Natural killer cell (primary cell): ENCODE measurements at places on chromosomes 6 and 20. TPM values are rescaled to one million over a fixed set of nuclear protein-coding genes. Genes with fewer than 3 reads are reported as not detected.

VSTM2L gene
- 0.18 TPM for total RNA-seq

ADTRP gene
- 1.1 TPM for total RNA-seq

DNA sequence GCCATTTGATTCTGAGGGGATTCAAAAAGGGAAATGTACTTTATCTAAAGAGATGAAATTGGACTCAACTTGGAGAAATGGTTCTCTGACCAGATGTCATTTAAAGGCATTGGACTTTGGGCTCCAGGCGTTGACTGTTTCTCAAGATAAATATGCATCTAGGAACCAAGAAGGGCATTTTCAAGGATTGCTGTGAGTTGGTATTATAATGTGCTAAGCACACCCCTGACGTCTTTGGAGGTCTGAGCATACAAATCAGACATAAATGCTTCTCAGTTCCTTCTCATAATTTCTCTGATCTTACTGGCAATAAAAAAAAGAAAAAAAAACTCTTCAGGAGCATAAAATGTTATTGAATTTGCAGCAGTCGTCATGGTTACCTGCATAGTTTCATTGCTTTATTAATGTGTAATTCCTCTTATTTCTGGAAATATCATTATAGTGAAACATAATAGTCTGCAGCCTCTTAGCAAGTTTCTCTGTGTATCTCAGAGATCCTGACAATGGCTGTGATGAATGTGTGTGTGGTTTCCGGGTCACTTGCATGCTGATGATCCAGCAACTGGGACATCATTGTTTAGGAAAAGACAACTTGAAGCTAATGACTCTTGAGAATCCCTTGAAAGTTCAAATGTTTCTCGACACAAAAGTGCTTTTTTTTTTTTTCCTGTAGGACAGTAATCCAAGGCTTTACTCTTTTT lies 136.0 kb downstream of the AIG1 start:
- DNase-seq: no peak
- no peaks in the 10 kb centered on the region for H3K27me3 ChIP-seq
- no peaks in the 10 kb centered on the region for H3K4me1 ChIP-seq
- H3K36me3 ChIP-seq: no peaks in the 10 kb centered on the region

ADGRF1 gene
- not detected for total RNA-seq

ME1 gene
- total RNA-seq: 0.14 TPM

- no peaks in the 10 kb centered on the region for H3K27me3 ChIP-seq
- H3K27ac ChIP-seq: no peak overlapping the region
Measured at GRCh38 chr20:44537993-44538392, 16.1 kb upstream of the SERINC3 start.

DNA sequence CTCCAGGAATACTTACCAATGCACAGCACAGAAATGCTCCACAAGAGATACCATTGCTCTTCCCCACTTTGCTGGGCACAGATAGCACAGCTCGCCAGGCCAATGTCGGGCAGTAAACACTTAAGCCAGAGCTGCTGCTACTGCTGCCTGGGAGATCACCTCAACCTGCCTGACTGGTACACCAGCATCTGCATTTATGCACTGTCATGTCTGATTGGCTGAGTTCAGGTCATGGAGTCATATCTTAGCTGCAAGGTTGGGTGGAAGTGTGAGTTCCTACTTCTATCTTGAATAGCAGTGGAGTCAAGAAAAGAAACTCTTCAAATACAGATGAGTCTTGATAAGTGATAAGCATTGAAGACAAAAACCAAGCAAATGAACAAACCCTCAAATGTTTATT lies 10.9 kb upstream of the ADGRF4 start:
- H3K4me1 ChIP-seq: no peaks in the 10 kb centered on the region
- no peak overlapping the region for H3K27ac ChIP-seq
- no peak overlapping the region for H3K4me3 ChIP-seq
- H3K36me3 ChIP-seq: no peaks in the 10 kb centered on the region
- H3K27me3 ChIP-seq: no peaks in the 10 kb centered on the region

DNA sequence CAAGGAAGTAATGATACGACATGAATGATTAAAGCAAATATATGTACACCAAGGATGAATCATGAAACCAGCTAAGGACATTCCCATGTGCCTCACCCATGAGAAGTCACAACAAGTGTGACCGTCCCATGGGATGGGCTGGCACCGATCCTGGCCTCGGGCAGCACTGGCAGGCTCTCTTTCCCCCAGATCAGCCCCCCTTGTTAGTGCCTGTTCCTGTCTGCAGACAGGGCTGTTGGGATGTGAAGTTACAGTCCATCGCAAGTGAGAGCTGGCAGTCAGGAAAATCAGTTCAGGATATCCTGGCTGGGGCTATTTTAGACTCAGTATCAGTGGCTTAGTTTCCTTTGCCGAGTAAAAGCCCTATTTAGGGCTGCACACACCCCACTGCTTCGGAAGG lies 129.2 kb upstream of the SNX9 start:
- no peaks in the 10 kb centered on the region for H3K4me1 ChIP-seq
- no peak for DNase-seq
- no peaks in the 10 kb centered on the region for H3K27me3 ChIP-seq
- H3K27ac ChIP-seq: no peak overlapping the region
- no peaks in the 10 kb centered on the region for H3K36me3 ChIP-seq

GRCh38 chr6:136963259-136963658 lies 41.2 kb downstream of the SLC35D3 start:
- no peak overlapping the region for H3K27ac ChIP-seq
- H3K36me3 ChIP-seq: no peaks in the 10 kb centered on the region
- no peak overlapping the region for H3K4me3 ChIP-seq
- peaks cover 4% of the 10 kb centered on the region for H3K4me1 ChIP-seq
- H3K27me3 ChIP-seq: peaks cover 11% of the 10 kb centered on the region

GRCh38 chr6:29071831-29072723 lies 15.0 kb downstream of the OR2B3 start:
- H3K4me3 ChIP-seq: no peak overlapping the region
- no peak overlapping the region for H3K27ac ChIP-seq
- H3K4me1 ChIP-seq: no peaks in the 10 kb centered on the region
- H3K36me3 ChIP-seq: no peaks in the 10 kb centered on the region

GRCh38 chr6:57102976-57103375 lies 13.0 kb downstream of the ZNF451 start:
- H3K4me3 ChIP-seq: no peak overlapping the region
- no peaks in the 10 kb centered on the region for H3K27me3 ChIP-seq
- H3K36me3 ChIP-seq: peaks cover 54% of the 10 kb centered on the region
- H3K27ac ChIP-seq: no peak overlapping the region
- no peak for DNase-seq

DNA sequence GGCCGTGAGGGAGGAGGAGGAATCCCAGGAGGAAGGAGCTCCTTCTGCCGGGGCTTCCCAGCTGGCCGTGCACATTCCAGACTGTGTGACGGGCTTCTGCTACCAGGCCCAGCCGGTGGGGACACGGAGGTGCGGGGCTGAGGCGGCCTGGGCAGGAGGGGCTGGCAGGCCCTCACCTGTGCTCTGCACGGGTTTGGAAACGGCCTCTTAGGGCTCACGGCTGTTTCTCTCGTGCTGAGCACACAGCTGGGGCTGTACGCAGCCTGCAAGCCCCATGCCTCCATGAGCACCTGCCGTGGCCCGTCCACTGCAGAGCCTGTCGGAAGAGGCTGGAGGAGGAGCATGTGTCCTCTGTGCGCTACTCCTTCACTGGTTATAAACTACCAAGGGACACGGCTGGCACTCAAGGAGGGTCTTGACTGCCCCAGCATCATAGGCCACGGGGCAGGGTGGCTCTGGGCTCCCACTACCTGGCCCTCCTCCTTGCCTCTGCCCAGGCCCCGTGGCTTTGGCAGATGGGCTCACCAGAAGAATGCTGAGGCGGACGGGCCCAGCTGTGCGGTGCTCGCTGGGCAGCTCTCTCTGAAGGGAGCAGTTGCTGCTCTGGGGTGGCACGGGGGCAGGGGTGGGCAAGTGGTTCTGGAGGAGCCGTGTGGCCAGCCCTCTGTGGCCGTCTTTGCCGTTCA lies 15.8 kb downstream of the NPEPL1 start:
- H3K27ac ChIP-seq: no peak overlapping the region
- H3K36me3 ChIP-seq: peaks cover 11% of the 10 kb centered on the region
- H3K27me3 ChIP-seq: no peaks in the 10 kb centered on the region
- no peak overlapping the region for H3K4me3 ChIP-seq

DNA sequence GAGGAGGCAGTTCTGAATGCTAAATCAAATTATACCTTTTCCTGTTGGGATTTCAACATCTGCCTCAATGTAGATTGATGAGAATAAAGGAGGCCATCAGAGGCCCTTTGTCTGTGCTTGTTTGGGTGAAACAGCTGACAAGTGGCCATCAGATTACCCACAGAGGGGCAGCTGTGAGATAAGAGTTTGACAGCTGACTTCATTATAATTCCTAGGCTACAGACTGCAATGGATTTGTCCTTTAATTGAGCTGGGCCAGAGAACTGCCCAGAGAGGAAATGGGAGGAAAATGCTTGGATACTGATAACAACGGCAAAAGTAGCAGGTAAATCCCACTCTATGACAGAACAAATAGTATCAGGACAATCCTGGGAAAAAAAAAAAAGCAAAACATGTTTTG lies 649.4 kb downstream of the HDGFL1 start:
- no peak overlapping the region for H3K4me3 ChIP-seq
- H3K36me3 ChIP-seq: no peaks in the 10 kb centered on the region
- H3K27me3 ChIP-seq: no peaks in the 10 kb centered on the region
- DNase-seq: no peak

GHRH gene
- not detected for total RNA-seq

MTFR2 gene
- total RNA-seq: 2.0 TPM

- no peak overlapping the region for H3K27ac ChIP-seq
- H3K36me3 ChIP-seq: no peaks in the 10 kb centered on the region
- H3K4me1 ChIP-seq: no peaks in the 10 kb centered on the region
Measured at GRCh38 chr6:6969761-6970223, 138.0 kb upstream of the RREB1 start.

DNA sequence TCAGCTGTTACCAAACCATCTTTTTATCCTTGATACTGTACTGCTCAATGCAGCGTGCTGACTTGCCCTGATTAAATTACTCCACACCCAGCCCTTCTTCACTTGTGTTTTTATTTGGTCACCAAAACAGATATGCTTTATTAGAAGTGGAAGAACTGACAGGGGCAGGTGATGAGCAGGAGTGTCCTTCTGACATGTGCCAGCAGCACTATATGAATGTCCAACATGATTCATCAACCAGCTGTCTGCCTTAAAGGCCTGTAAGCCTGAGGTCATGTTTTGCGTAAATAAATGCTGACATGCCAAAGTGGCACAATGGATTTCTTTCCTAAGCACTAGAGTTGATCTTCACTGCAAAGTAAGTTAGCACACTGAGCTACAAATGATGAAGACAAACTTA lies 15.4 kb downstream of the POPDC3 start:
- H3K4me1 ChIP-seq: no peaks in the 10 kb centered on the region
- H3K27ac ChIP-seq: no peak overlapping the region
- no peak for DNase-seq
- peaks cover 4% of the 10 kb centered on the region for H3K27me3 ChIP-seq
- no peak overlapping the region for H3K4me3 ChIP-seq
- no peaks in the 10 kb centered on the region for H3K36me3 ChIP-seq

- H3K27me3 ChIP-seq: peaks cover 2% of the 10 kb centered on the region
- no peak for DNase-seq
Measured at GRCh38 chr6:129342243-129342642, 367.7 kb downstream of the ARHGAP18 start.

DNA sequence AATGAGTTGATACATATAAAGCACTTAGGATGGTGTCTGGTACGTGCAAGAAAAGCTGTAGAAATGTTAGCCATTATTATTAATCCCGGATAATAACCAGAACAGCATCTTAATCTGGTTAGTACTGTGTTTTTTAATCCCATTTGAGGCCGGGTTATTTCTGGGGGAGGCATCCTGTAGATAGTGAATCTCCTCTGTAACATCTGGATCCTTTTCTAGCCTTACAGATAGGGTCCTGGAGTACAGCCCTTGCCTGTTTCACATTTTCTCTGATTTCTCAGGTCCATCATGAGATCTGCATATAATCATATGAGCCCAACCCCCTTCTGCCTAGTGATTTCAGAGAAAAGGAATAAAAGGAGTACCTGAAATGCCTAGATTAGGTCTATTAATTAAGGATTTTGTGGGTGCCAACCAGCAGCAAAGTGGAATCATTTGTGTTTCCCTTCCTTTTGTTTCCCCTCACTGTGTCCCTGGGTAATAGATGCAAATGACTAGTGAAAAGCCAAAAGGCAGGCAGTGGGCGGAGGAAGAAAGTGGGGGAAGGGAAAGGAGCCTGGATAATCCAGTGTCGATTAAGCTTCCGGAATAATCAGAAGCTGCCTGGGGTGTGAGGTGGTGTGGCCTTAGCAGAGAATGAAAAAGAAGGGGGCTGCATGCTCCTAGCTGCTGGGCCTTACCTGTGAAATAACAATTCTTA lies 88.9 kb downstream of the SOBP start:
- H3K27ac ChIP-seq: no peak overlapping the region
- DNase-seq: no peak
- H3K4me3 ChIP-seq: no peak overlapping the region
- H3K27me3 ChIP-seq: no peaks in the 10 kb centered on the region
- no peaks in the 10 kb centered on the region for H3K36me3 ChIP-seq
- H3K4me1 ChIP-seq: no peaks in the 10 kb centered on the region

DNA sequence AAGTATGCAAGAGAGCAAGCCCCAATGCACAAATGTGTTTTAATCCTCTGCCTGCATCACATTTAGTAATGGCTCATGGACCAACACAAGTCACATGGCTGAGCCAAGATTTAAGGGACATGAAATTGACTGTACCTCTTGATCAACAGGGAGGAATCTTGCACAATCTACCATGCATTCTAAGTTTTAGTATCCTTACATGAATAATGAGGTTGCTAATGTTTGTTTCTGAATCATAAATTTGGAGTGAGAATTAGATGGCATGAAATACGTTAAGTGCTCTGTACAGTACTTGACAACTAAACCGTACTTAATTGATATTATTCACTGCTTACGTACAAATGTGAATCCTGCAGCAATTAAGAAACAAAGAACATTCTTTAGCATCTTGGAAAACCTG lies 553.8 kb upstream of the JAG1 start:
- H3K4me3 ChIP-seq: no peak overlapping the region
- H3K27me3 ChIP-seq: no peaks in the 10 kb centered on the region
- no peak for DNase-seq

GRCh38 chr20:14334306-14334930 lies 3.0 kb downstream of the FLRT3 start:
- H3K4me3 ChIP-seq: no peak overlapping the region
- H3K36me3 ChIP-seq: no peaks in the 10 kb centered on the region
- H3K4me1 ChIP-seq: no peaks in the 10 kb centered on the region
- H3K27me3 ChIP-seq: no peaks in the 10 kb centered on the region
- DNase-seq: no peak

- H3K36me3 ChIP-seq: no peaks in the 10 kb centered on the region
- peaks cover 5% of the 10 kb centered on the region for H3K4me1 ChIP-seq
- DNase-seq: peak; percentile 65
Measured at GRCh38 chr6:143449714-143450452, 612 bp downstream of the ADAT2 start.

DNA sequence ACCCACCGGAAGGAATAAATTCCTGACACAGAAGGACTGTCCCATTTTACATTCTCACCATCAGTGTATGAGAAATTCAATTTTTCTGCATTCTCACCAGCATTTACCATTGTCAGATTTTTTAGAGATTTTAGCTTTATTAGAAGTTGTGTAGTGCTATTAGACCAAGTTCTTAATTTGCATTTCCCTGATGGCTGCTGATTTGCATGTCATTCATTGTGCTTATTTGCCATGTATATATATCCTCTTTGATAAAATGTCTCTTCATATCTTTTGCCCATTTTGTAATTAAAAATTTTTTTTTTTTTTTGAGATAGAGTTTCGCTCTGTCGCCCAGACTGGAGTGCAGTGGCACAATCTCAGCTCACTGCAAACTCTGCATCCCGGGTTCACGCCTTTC lies 9.8 kb upstream of the HLA-DRB5 start:
- H3K36me3 ChIP-seq: no peaks in the 10 kb centered on the region
- H3K27me3 ChIP-seq: no peaks in the 10 kb centered on the region
- H3K27ac ChIP-seq: no peak overlapping the region
- no peaks in the 10 kb centered on the region for H3K4me1 ChIP-seq

- no peaks in the 10 kb centered on the region for H3K4me1 ChIP-seq
- H3K27ac ChIP-seq: no peak overlapping the region
- H3K4me3 ChIP-seq: no peak overlapping the region
- H3K36me3 ChIP-seq: no peaks in the 10 kb centered on the region
- H3K27me3 ChIP-seq: no peaks in the 10 kb centered on the region
Measured at GRCh38 chr6:136517002-136517401, 33.2 kb downstream of the MAP7 start.
